ENCODE measurements at places on chromosomes 5 and 9.
A peak's percentile ranks its signal among the peaks of the same experiment; 100 is the strongest.

- peak; percentile 35 for DNase-seq
Measured at GRCh38 chr9:130681769-130682420, 11.7 kb upstream of the EXOSC2 start.

GRCh38 chr5:69188811-69189161, 597 bp upstream of the CENPH start:
- no peak for DNase-seq

- no peak for DNase-seq
Measured at GRCh38 chr9:98971168-98971914, 27.6 kb downstream of the COL15A1 start.

DNA sequence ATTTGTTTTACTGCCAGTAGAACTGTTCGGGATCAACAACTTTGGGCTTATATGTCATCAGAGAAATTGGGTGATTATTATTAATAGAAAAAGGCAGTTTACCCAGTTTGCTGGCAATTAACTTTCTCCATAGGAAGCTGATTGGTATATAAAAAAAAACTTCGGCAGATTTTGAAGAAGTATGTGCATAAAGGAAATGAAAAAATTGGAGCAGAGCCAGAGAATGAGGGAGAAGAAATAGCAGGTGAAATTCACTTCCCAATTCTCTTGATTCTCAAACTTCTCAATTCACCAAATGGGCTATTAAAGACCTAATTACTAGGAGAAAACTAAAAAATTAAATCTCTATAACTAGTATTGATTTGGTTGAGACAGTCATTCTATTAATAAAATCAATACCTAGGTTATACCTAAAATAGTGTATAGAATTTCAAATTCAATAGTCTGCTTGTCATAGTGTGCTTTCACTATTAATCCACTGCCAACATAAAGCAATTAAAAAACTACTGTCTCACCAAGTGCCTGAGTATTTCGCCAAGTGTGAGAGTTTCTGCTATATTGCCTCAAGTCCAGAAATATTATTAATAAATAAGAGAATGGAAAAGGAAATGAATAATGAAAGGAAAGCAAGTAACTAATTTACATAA, 47.5 kb downstream of the STX17 start:
- DNase-seq: no peak

DNA sequence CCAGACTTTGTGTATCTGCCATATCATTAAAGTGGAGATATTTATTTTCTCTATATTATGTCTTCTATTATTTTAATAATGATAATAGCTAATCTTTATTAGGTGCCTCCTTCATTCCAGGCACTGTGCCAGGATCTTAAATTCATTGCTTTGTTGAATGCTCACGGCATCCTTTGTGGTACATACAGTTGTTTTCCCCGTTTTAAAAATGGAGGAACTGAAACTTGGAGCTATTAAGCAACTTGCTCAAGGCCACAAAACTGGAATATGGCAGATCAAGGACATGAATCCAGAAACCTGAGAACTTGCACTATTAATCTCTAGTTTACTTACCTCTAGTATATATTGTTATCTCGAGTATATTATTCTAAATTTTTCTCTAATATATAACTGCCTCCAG, 41.5 kb upstream of the PPP3R2 start:
- DNase-seq: no peak

DNA sequence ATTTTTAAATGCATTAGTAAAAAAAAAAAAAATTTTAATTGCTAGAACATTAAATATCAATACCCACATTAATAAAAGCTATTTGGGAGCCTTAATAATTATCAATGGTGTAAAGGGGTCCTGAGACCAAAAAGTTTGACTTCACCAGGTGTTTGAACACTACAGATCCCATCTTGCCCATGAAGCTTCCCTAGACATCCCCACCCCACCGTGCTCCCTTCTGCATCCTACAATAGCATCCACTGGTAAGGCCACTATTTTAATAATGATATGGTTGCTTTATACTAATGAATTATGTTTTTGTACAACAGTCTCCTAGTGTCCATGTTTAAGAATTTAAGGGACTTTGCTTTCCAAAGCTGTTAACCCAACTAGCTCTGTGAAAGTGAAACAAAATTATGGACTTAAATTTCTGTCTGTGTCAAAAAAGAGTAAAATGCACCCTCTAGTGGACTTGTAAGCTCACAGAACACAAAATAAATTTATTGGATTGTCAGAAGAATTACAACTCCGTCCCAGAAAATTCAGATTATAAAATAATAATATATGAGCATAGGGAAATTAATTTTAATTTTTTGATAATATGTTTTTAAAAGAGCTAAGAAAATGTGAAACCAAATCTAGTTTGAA, 76.0 kb downstream of the ARL15 start:
- DNase-seq: no peak

DNA sequence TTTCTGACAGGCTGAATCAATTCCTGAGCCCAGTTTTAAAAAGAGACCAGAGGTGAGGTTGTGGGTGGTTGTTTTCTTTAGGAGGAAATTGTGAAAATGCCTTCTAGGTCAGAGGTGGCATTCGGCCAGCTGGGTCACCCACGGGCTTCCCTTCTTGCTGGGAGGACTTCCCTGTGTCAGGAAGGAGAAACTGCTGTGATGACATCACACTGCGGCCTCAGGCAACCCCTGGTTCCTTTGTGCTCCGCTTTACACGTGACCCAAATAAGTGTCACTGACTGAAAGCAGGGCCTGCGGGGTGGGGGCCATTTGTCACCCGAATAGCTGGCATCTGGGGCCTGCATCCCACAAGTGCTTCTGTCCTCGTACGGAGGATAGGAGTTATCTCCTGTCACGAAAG, 39.7 kb downstream of the FABP6 start:
- no peak for DNase-seq

GRCh38 chr5:90223756-90224155, 185.8 kb downstream of the CETN3 start:
- DNase-seq: no peak
